ACHN (cell line): ENCODE measurements at places on chromosomes 3 and 15.

- DNase-seq = no peak
Measured at GRCh38 chr3:159448902-159449301, 539.7 kb upstream of the IL12A start.

DNA sequence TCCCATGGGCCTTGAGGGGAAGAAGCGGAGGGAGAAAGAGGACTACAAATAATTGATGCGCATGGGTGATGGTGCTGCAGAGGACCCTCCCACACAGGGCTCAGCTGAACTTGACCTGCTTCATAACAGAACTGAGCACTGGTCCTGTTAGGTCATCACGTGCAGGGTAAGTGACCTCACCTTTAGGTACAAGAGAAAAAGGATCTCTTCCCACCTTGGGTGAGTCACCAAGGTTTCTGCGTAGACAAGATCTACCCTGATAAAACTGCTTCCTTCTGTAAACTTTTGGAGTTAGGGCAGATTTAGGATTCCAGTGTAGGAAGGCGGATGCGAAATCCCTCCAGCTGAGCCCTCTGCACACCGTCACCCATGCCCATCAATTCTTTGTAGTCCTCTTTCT, 67.1 kb downstream of the FEM1B start:
- no peak for DNase-seq

DNA sequence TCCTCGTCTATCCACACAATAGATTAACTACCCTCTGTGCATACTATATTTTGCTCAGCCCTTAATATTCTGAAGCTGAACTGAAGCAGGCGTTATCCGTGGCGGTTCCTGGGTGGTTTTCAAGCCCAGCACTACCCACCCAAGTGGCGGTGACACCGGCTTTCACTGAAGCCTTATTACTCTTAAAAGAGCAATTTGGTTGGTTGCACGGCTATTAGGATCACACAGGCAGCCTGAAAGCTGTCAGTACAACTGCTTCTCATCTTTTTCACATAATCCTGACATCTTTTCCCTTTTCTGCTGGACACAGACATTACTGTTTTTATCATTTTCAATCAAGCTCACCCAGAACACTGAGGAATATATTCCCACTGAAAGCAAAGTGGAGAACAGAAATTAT, 525.3 kb upstream of the ZNF717 start:
- DNase-seq = no peak

DNA sequence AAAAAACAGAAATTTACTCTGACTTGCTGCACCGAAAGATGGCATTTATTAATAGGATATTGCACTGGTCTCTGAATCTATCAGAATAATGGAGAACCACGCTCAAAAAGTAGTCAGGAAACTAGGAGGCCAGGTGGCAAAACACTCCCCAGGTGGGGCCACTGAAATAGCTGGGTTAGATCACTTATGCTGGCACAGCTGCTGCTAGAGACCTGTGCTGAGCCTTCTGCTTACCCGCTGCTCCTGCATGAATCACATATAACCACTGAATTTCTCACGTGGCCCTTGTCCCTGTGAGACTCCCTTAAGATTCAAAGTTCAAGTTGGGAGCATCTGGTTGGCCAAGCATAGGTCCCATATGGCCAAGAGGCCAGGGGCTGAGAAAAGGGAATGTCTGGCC, 66.0 kb upstream of the OXTR start:
- DNase-seq = no peak

DNA sequence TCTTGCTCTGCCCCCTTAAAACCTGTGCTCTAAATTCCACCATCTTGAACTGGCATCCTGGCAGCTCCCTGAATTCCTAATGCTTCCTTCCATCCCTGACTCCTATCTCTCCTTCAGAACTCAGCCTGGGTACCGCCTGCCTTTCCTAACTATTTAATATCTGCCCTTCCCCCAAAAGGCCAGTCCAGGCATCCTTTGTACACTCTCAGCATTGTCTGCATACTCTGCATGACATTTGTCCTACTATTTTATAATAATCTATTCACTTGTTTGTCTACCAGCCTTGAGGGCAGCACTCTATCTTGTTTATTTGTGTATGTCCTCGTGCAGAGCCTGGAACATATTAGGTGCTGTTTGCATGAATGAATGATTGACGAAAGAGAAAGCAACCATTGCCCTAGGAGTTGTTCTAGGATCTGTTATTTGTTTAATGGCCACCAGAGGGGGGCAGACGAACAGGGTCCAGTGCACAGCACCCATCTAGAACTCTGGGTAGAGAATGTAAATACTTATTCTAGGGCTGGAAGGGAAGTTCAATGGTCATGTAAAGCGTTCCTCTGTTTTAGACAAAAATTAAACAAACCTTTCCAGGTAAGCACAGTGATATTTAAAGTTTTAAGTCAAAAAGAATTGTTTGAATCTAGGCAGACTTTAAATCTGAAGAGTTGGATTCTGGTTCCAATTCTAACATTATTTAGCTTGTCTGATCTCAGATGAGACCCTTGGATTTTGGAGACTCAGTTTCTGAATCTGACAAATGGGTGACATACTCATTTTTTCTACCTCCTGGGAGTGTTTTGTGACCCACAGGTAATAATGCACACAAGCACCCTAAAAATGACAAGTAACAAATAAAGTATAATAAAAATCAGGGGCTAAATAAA, 125.8 kb upstream of the GALNT15 start:
- peak; percentile 68 for DNase-seq

- DNase-seq = no peak
Measured at GRCh38 chr15:54083991-54084390, 105.8 kb downstream of the UNC13C start.

DNA sequence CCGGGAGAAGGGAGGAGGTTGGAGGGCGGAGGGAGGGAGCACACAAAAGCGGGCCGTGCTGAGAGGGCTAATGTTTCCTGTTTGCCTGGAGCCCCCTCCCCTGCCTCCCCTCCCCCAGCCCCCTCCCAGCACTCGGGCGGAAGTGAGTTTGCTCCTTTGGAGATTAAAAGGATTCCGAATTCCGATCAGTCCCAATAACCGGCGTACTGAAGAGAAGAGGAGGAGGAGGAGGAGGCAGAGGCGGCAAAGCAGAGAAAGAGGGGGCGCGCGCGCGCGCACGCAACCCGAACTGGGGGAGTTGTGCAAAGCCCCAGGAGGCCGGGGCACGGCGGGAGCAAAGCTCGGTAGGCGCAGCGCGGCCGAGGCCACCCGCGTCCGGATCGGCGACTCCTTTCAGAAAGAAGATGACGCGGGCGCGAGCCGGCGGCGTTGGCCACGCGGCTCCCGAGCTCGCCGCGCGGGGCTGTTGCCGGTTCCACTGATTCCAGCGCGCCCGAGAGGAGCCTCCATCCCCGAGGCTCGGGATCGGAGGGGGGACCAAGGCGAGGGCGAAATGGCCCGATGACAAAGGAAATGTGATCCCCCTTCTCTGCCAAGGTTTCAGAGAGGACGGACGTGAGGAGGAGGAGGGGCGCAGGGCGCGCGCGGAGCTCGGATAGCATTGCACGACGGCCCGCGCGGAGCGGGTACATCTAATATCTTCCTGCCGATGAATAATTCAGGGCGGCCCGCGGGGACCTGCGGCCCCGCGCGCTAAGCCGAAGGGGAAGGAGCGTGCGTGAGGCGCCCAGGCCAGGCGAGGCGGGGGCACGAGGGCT, 1.1 kb upstream of the TRIM71 start:
- peak; percentile 6 for DNase-seq

- DNase-seq = no peak
Measured at GRCh38 chr3:195752546-195753331, 32.0 kb downstream of the MUC20 start.

- no peak for DNase-seq
Measured at GRCh38 chr15:92645731-92646130, 9.8 kb downstream of the FAM174B start.

DNA sequence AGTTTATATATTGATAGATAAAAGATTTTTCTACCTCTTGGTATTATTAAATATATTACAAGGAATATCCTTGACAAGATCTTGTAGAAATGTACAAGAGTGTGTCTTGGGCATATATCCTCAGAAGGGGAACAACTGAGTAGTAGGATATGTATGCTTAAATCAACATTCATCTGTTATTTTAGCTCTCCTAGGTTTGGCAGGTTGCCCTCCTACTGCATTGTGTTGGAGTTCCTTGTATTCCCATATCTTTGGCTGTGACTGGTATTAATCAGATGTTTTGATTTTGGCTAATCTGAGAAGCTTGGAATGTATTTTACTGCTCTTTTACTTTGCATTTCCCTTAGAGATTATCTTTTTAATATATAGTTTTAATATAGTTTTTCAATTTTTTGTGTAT, 4.6 kb downstream of the MYRIP start:
- DNase-seq = no peak

DNA sequence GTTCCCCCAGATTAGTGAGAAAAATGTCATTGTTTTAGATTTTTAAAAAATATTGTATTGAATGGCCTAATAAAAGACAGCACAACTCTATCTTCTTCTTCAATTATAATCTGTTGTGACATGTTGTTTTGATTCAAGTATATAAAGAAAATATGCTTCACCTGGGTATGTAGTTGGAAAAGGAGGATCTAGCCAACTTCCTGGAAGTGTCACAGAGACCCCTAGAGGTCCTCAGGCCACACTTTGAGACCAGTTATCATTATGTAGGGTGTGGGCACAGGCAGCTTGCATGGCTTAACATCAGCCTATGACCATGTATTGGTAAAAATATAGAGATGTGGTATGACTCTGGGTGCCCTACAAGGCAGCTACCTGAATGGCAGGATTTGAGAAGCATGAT, 14.7 kb upstream of the RYR3 start:
- no peak for DNase-seq

- DNase-seq = peak; percentile 13
Measured at GRCh38 chr3:45507820-45508317, 86.7 kb upstream of the LIMD1 start.

- peak; percentile 93 for DNase-seq
Measured at GRCh38 chr3:197959891-197960693, at the start of gene LMLN. TSS of gene LMLN (plus strand) at chr3:197960217. CDS start at chr3:197960246, 29 bp downstream.

DNA sequence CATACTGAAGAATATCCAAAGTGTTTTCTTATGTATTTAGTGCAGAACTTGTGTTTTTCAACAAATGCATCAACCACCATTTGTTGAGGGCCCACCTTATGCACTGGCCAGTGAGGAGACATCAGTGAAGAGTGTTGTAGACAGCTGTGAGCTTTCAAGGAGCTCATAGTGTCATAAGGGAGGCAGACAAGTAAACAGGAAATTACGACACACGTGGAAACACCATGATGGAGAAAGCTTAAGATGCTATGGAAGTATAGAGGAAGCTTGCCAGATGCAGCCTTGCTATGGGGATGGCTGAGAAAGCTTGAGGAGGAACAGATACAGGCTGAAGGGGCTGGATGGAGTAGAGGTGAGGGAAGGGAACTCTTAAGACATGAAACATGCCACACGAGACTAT, 50.8 kb upstream of the PSMD6 start:
- DNase-seq = no peak

DNA sequence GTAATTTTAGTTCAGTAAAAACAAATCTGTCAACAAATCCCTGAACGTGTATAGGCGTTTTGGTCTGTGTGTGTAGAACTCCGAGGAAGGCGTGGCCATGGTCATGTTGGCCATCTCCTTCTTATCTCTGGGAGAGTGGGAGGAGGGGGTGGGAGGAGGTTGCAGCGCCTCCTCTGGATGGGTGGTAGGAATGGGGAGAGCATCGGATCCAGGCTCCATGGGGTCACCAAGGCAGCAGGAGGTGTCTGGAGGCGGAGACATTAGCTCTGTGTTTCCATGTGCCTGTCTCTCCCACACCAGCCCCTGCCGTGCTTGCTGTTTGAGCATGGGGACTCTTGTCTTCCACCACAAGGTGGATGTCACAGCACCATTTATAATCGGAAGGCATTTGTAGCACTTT, 34.5 kb upstream of the TRPM1 start:
- no peak for DNase-seq

GRCh38 chr15:70379134-70379533, 281.4 kb upstream of the TLE3 start:
- DNase-seq = no peak

DNA sequence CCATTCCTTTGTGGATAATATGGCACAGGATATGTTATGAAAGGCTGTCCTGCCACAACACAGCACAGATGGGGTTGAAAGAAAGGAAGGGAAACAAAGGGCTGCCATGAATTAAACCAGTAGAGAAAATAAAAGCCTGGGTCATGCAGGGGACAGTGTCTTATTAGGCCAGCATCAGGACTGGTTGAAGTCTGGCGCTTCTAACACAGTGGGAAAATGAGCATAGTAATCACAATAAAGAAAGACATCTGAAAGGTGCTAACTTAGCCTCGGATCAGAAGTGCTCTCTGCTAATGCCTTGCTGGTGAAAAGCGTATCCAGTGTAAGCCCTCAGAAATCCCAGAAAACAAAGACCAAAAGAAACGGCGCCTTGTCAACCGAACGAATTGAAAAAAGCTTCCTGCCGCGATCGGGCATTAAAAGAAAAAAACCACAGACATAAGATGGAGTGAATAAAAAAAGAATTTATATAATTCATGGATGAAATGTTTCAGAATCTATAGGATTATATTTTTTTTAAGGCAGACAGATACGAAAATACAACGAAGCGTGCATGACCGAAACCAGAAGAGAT, 566 bp upstream of the MKRN3 start:
- no peak for DNase-seq

DNA sequence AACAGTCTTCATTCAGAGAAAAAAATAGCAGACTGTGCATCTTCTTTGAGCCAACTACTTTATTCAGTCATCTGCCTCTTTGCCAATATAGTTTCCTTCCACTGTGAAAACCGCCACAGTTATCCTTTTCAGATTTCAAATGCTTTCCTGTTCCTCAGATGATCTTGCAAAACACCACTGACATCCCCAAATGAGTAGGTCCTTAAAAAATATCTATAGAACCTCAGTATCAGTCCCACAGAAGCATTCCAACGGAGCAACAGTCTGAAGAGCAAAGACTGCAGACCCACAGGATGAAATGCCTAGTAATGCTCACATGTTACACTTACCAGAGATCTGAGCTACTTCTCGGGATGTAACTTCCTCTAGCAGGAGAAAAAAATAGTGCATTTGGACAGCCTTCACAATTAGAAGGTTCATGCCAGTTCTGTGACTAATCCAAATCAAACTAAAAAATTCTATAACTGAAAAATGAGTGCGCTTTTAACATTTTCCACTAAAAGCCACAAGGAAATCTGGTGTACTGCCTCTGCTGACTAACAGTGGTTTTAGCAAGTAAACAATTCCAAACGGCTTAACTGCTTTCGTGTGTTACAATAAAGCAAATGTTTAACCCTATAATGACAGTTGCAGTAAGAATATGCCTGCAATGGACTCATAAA, at the start of gene ANKRD28:
ANKRD28 (minus strand) TSS at position 338 of the 662 bp plus-strand sequence. CDS start 1,458 bp downstream, outside the sequence.
- peak; percentile 88 for DNase-seq
